ENCODE measurements at places on chromosomes 7 and 10. TPM values are rescaled to one million over a fixed set of nuclear protein-coding genes. Genes with fewer than 3 reads are reported as not detected.

DNA sequence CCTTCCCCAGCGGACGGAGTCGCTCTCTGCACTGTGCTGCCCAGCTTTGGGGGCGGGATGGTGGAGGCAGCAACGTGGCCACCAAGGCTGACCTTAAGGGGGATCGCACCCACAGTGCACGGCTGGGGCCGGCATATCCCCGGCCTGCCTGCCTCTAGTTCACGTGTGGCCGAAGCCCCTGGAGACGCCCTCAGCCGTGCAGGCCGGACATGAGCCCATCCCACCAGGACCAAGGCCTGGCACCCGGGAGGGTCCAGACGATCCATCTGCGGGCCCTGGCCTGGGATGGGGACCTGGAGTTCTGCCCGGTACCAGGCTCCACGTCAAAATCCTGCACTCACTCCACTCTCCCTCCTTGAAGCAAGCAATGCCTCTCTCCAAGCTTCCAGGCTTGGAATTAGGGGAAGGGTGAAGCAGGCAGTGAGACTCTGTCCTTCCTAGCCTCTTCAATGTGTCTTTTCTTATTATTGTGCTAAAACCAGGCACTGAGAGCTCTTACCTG is 520.8 kb downstream of the REEP3 start:
- DNase-seq: no peak

- DNase-seq: peak; percentile 64
These were observed 30.6 kb downstream of the TLX1 start for GRCh38 chr10:101161494-101162299.

C10orf105 gene
- 0.13 TPM for total RNA-seq

DNA sequence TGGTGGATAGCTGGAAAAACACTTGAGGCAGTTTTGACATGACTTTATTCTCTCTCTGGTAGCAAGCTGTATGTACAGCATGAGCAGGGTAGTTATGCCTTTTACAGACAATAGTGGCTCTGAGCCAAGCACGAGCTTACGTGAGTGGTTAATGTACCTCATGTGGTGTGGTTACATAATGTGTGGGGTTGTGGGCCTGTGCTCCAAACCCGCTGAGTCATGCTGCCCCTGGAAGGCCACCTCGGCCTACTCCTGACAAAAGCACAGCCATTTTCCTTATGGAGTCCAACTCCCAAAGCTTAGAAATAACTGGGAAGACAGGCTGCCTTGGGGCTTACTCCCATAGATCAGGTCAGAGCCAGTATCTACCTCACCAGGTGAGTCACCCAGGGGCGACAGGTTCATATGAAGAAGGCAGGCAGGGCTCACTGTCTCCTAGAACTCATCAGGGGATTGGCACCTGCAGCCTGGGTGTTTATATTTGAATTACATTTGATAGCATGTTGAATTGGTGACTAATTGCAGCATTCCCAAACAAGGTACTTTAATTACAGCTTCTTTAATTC is 404.5 kb downstream of the ADRA2A start:
- DNase-seq: no peak

HYAL4 gene
- not detected for total RNA-seq

- DNase-seq: no peak
These were observed 519.1 kb downstream of the NRG3 start for GRCh38 chr10:82394122-82394521.

DNA sequence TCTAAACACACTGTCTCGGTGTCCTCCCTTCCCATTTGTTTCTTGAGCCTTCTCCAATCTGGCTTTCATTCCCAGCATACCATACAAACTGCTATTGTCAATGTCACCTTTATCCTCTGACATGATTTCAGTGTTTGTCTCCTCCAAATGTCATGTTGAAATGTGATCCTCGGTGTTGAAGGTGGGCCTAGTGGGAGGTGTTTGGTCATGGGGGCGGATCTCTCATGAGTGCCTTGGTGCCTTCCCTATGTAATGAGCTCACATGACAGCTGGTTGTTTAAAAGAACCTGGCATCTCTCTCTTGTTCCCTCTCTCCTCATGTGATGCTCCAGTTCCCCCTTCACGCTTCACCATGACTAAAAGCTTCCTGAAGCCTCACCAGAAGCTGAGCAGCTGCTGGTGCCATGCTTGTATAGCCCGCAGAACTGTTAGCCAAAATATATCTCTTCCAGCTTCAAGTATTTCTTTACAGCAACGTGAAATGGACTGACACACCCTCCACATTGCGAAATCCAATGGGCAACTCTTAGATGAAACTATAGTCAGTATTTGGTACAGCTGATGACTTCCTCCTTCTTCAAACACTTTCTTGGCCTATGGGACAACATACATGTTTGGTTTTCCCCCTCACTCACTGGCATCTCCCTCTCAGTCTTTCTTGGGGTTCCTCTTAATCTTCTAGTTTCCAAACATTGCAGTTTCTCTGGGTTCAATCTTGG is 27.8 kb downstream of the RNLS start:
- no peak for DNase-seq

TMEM270 gene
- total RNA-seq: not detected

- no peak for DNase-seq
These were observed 12.6 kb downstream of the CPA4 start for GRCh38 chr7:130305433-130306042.

DOCK1 gene
- 0.46 TPM for total RNA-seq

GRCh38 chr10:35690534-35690933 is 48.4 kb upstream of the FZD8 start:
- no peak for DNase-seq

GRCh38 chr10:1738950-1739349 is 1.6 kb upstream of the ADARB2 start:
- DNase-seq: no peak

Measured in naive thymus-derived CD4-positive, alpha-beta T cell (primary cell).